ENCODE measurements at places on chromosomes 2 and 18.

DNA sequence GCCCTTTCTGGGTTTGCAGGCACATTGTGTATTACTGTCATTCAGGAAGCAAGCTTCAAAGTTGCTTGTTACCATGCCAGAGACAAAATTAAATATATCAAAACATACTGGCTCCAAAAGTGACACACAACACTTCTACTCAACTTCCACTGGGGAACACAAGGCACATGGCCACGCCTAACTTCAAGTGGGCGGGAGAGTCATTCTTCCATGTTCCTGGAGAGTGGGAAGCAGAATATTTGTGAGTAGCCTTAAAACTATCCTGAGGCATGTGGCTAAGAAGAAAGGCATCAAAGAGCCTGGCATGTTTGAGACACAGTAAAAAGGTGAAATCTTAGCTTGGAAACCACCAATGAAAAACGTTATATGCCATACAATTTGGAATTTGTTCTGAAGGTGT, 90.5 kb upstream of the TACR1 start:
- no peak for DNase-seq

GRCh38 chr2:127614246-127614645, 31.7 kb upstream of the GPR17 start:
- no peak for DNase-seq

DNA sequence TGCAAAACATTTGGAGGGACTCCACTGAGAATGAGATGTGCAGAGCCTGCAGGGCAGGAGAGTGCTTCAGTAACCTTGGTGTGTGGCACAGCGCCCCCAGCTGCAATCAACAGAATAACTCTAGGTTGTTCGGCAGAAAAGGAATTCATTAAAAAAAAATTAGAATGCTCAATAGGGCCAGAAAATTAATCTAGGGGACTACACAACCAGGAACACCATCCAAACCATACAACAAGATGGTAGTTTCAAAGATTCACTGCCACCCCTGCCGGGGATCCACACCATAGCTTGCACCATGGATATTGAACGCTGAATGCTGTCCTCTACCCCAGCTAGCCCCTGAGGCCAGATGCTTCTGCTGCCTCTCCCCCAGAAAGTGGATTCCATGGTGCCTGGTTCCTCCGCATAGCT, 50.1 kb downstream of the THUMPD2 start:
- no peak for DNase-seq

DNA sequence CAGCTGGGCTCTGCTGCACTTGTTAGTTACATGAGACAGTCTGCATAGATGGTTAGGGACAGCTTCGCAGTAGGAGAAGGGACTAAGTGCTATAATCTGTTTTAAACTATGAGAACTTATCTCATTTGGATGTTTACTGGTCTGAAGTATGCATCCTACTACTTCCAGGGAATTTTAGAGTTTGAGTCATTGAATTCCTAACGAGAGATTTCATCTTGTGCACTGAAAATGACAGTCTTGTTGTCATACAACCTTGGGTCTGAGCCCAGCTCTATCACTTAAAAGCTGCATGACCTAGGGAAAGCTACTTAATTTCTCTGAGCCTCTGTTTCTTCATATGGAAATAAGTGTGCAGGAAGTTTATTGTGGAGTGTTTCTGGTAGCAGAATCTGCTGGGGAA, 78.4 kb downstream of the TRIM43 start:
- DNase-seq: peak; percentile 34

- DNase-seq: no peak
Observed at GRCh38 chr2:26191316-26192159, 18.6 kb downstream of the GAREM2 start.

- DNase-seq: no peak
Observed at GRCh38 chr2:175025946-175026345, 20.8 kb upstream of the CHN1 start.

- peak; percentile 88 for DNase-seq
Observed at GRCh38 chr2:33583194-33583938, 15.7 kb downstream of the FAM98A start.

DNA sequence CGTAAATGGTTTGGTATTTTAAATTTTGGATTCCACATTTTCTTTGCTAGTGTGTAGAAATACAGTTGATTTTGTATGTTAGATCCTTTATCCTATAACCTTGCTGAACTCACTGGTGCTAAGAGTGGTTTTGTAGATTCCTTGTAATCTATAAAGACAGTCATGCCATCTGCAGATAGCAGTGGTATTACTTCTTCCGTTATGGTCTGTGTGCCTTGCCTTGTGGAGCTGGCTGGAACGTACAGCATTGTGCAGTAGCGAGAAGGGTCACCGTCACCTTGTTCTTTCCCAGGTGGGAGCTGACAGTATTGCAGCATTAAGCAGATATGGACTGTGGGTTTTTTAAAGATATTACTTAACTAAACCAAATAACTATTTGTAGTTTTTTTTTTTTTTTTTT, 33.7 kb downstream of the ATP9B start:
- DNase-seq: no peak

DNA sequence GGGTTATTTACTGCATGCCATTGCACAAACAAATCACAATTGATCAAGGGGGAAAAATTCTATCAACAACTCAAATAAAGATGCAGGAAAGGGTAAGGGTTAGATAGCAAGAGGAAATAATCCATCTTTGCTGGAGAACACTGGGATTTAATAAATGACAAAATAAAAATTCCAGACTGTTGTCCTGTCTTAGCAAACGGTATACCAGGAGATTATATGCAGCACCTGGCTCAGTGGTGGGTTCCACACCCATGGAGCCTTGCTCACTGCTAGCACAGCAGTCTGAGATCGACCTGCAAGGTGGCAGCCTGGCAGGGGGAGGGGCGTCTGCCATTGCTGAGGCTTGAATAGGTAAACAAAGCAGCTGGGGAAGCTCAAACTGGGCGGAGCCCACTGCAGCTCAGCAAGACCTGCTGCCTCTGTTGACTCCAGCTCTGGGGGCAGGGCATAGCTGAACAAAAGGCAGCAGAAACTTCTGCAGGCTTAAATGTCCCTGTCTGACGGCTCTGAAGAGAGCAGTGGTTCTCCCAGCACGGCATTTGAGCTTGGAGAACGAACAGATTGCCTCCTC, 296.5 kb upstream of the THSD7B start:
- DNase-seq: no peak

GRCh38 chr2:65407240-65407639, 25.2 kb downstream of the SPRED2 start:
- no peak for DNase-seq

- DNase-seq: no peak
Observed at GRCh38 chr18:58337285-58337684, 291.6 kb downstream of the ALPK2 start.

DNA sequence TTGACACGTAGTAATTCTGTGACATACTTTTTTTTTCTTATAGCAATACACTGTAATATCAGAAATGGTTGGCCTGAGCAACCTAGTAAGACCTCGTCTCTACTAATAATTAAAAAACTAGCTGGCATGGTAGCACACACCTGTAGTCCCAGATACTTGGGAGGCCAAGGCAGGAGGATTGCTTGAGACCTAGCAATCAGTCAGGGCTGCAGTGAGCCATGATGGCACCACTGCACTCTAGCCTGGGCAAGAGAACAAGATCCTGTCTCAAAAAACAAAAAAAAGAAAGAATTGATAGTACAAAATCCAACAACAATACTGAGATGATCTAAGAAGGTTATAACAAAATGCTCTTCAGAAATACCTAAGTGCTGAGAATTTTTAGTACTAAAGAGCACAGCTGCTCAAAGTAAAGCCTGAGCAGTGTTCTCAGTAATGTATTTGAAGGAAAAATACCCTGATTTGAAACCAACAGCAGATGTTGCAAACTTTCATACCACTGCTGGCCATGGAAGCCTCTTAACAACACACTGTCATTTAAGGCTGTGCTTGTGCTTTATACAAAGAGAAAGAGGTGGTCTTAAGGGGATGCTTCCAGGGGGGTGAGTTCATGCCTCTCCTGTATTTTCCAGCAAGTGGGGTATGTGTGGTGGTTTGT, 132.6 kb upstream of the CDCA7 start:
- DNase-seq: no peak

GRCh38 chr18:13112982-13113381, 105.6 kb upstream of the LDLRAD4 start:
- DNase-seq: peak; percentile 80

- DNase-seq: peak; percentile 80
Observed at GRCh38 chr2:127398239-127398590, 10.4 kb upstream of the MAP3K2 start.

DNA sequence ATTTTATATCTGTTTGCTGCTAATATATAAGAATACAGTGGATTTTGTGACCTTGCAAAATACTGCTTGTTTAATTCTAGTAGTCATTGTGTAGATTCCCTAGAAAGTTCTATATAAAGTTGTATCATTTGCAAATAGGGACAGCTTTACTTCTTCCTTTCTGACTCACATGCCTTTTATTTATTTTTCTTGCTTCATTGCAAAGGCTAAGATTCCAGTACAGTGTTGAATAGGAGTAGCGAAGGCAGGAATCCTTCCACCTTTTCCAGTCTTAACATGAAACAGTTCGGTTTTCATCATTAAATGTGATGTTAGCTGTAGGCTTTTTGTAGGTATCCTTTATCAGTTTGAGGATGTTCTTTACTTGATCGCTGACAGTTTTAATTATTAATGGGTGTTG, 58.1 kb downstream of the DGKD start:
- no peak for DNase-seq

GRCh38 chr2:238092486-238093035, 7.6 kb upstream of the ESPNL start:
- DNase-seq: no peak

GRCh38 chr18:41928581-41928980, 26.5 kb upstream of the PIK3C3 start:
- DNase-seq: no peak

DNA sequence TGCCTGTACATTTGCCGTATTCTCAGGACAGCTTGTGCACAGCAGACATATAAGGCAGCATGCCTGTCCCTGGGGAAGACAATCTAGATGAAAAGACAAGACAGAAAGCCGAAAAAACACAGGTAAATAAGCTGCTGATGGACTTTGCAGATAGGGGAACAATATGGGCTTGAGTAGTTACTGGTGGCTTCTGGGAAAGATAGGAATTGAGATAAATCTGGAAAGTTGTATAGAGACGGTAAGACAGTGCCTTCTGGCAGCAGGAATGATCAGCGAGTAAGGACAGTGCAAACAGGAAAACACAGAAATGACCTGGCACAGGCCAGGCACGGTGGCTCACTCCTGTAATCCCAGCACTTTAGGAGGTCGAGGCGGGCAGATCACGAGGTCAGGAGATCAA, 70.2 kb downstream of the FAM124B start:
- DNase-seq: no peak

- DNase-seq: no peak
Observed at GRCh38 chr2:40325116-40325515, 126.8 kb downstream of the SLC8A1 start.

DNA sequence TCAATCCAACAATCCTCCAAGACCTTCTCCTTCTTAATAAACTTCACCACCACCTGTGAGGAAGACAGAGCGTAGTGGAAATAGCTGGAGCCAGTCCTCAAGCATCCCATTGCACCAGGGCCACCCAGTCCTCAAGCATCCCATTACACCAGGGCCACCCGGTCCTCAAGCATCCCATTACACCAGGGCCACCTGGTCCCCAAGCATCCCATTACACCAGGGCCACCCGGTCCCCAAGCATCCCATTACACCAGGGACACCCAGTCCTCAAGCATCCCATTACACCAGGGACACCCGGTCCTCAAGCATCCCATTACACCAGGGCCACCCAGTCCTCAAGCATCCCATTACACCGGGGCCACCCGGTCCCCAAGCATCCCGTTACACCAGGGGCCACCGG, 13.3 kb upstream of the MTERF4 start:
- DNase-seq: no peak

DNA sequence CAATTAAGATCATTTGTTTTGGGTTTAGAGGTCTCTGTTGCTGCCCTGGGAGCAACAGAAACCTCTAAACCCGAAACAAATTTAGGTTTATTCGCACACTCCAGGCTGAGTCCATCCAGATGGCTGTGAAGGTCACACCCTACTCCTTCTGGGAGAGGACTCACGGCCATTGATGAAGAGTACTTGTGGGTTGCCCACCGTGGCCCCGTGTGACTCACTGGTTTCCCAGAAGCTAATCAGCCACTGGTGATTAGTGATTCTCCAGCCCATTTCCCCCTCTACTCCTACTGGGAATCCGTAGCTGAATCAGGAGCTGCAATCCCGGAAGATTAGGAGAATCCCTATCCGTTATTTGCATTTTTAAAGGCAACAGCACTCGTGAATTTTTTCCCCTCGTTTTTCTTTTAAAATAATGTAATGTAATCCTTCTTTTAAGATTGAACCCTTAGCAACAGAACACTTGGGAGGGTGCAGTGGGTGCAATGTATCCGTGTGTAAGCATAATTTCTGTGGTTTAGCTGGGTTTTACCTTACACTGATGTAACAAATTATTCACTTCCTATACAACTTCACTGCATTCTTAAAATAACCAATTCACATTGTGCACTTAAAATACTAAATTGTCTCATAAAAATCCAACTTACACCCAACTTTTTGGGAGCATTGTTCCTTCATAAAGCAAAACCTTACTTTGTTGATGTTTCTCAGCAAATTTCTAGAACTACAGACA, 27.5 kb upstream of the EPAS1 start:
- DNase-seq: no peak

GRCh38 chr2:33126552-33126951, 179.8 kb downstream of the LTBP1 start:
- no peak for DNase-seq

DNA sequence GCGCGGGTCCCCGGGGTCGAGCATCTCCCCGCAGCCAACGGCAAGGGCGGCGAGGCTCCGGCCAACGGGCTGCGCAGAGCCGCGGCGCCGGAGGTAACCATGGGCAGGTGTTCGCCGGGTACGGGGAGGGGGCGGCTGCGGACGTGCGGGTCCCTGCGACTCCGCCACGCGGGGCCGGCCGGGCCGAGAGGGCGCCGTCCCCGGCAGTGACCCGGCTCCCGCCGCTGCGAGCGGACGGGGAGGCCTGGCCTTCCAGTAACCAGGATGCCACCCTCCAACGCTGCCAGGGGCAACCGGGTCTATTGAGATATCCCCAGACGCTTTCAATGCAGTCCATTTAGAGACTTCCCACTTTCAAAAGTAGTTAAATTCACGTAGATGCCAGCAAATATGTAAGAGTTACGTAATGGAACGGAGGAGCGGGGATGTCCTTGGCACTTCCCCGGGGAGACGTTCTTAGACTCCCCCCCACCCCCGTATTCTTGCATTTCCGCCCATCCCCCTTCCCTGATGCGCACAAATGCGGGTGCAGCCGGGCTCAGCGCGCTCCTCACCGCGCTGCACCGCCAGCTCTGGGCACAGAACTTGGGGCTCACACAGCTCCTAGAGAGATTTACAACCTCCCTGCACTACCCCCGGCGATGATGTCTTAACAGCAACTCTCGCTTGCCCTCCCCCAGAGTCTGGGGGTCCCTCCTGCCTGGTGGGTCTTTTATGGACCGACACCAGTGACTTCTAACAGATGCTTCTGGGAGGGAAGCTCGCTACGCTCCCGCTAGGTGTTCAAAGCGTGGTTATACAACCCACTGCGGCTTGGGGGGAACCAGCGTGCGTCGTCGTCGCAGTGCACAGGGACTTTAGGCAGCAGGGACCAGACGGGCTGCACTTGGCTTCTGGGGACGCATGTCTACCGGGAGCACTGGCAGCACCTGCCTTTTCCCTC, 657 bp downstream of the SGPP2 start:
- no peak for DNase-seq

All from pons (tissue), 1 donor.